ENCODE measurements at places on chromosomes 6 and 20. TPM values are rescaled to one million over a fixed set of nuclear protein-coding genes. Genes with fewer than 3 reads are reported as not detected.

- peak; percentile 86 for DNase-seq
These were observed 191.6 kb downstream of the DST start for GRCh38 chr6:56450882-56451739.

DNA sequence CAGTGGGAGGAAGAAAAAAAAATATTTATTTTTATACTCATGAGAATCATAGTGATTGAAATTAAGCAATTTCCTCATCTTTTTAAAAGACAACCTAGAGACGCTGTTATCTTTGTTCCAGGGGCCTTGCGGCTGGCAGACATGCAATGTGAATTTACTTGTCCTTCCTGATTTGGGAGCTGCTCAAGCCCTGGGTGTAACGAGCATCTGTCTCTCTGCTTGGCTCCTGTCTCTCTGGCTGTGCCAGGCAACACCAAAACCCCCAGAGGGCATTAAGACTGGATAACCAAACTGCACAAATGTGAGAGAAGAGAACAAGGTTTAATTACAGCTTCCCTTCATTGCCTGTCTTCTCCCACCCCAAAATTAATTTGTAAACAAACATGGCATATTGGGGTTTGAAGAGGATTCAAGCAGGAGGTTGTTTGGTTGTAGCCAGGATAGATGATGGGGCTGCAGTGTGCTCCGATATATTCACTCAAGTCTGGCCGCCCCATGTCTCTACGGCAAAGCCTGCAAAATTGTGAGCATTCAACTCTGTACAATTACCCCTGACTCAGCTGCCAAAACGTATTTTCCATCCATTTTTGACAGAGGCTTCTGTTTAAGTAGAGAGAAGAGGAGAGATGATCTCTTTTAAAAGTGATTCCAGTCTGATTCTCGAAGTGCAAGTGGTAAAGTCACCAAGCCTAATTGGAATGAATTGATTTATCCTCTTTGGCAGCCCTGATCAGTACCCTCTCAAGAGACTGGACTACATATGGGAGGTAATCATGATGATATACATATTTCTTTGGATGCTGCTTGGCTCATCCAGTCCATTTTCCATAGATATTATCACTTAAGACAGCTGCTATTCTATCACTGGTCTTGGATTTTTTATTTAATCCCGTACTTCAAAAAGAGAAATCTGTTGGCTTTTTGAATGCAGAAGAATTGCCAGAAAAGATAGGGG is 170.2 kb downstream of the SLC24A3 start:
- DNase-seq: peak; percentile 92

GRCh38 chr6:115765966-115766365 is 294.7 kb downstream of the FRK start:
- DNase-seq: no peak

- DNase-seq: no peak
These were observed 754.1 kb downstream of the QKI start for GRCh38 chr6:164168595-164168994.

- no peak for DNase-seq
These were observed 525.3 kb upstream of the JARID2 start for GRCh38 chr6:14720411-14721102.

GRCh38 chr6:27672113-27672799 is 199.4 kb upstream of the ZNF184 start:
- DNase-seq: no peak

DZANK1 gene
- 1.7 TPM for total RNA-seq

Data from umbilical cord (tissue), 2 donors.